ENCODE measurements at places on chromosomes 2 and 18.

DNA sequence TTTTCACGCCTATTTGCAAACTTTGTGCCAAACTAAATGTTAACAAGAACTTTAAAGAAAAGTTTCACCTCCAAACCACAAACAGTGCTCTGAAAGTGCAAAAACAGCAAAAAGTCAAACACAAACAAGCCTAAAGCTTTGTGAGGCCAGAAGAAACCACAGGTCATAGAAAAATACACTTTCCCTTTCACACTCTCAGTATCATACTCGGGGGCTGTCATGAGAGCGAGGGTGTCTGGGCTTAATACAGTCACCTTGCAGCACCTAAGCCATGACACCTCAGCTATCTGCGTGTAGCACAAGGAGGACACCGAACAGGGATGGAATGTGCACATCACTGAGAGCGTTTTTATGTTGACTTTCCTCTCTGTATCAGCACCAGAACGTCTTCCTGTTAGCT lies 26.6 kb upstream of the SEH1L start:
- no peak for DNase-seq

GRCh38 chr2:24332791-24333540 lies 27.4 kb downstream of the ITSN2 start:
- no peak for DNase-seq

GRCh38 chr2:101900375-101900774 lies 91.4 kb upstream of the IL1R2 start:
- no peak for DNase-seq

DNA sequence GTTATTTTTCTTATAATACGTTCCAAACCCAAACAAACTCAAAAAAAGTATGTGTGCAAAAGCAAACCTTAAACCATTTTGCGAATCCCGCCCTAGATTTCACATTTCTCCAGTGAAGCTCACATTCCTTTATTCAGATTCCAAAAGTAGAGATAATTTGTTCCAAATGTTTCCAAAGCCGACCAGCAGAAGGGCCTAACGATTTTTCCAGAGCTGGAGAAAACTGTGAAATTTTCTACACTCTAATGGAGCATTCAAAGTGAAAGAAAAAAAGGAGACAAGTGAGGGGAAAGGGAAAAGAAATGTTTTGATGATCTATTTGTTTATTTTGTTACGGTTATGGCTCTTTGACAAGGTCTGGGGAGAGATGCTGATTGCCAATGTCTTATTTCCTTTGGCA lies 286.5 kb upstream of the SLC14A2 start:
- no peak for DNase-seq

DNA sequence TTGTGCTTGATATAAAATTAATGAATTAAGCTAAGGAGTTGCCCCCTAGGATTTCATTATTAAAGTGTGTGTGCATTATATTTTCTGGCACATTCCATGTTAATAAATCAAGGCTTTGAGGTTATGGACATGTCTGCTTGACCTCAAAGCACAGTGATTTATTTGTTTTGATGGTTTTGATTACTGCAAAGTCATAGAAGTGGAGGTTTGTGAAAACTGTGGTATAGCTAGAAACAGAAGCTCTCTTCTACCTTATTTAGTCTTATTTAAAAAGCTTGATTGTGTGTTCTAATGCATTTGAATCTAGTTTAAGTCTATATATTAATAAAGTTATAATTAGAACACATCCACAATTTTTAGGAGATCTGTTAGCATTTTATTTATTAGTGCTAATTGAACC lies 32.2 kb downstream of the DOK6 start:
- DNase-seq, result no peak

DNA sequence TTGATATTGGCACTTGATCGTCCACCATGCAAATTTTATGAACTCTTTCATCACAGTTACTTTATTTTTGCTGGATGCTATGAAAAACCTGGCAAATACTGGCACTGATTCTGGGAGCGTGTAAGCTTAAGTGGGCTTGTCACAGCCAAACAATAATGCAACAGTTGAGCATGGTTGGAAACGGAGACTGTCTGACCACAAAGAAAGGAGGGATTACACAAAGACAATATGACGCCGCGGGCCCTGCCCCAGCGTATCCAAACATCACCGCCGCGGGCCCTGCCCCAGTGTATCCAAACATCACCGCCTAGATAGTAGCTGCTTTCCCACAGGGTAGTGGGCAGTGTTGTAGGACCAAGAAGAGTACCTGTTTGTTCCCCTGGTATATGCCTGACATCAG lies 135.9 kb downstream of the PRPF40A start:
- DNase-seq, result no peak

GRCh38 chr18:71630696-71631095 lies 913.4 kb downstream of the CBLN2 start:
- DNase-seq, result no peak

- DNase-seq, result no peak
Observed at GRCh38 chr2:119177838-119178190, 19.3 kb upstream of the C1QL2 start.
